ENCODE measurements at places on chromosomes 5 and 9.

DNA sequence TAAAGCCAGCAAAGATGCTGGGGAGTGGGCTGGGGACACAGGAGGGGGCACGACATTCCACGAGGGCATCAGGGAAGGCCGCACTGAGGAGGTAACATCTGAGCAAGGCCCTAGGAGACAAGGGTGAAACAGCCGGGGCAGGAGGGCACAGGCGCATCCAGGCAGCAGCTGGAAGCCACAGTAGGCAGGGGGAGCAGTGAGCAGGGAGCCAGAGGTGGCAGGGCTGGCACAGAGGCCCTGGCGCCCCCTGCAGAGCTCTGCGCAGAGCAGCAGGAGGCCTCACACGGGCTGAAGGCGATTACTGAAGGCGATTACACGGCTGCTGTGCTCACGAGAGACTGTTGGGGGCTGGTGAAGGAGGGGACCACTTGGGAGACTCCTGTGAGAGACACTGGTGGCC lies 15.4 kb downstream of the LMAN2 start:
- no peak for DNase-seq

GRCh38 chr9:34592895-34593601 lies 3.5 kb upstream of the CNTFR start:
- no peak for DNase-seq

DNA sequence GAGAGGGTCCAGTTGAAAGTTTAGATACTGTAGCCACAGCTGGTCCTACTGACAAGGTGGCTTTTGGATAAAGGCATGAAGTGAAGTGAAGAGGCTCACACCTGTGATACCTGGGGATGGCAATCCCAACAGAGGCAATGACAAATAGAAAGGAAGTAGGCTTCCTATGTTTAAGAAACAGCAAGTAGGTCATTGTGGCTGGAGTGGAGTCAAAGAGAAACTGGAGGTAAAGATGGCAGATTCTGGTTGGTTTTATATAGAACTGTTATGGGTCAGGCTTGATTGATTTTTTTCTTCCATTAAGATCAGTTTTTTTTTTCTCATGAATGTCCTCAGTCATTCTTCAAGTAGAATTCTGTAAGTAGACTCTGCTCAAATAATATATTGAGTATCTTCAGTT lies 79.5 kb downstream of the ANXA1 start:
- no peak for DNase-seq

- no peak for DNase-seq
Observed at GRCh38 chr5:6950250-6950649, 237.0 kb downstream of the TENT4A start.

DNA sequence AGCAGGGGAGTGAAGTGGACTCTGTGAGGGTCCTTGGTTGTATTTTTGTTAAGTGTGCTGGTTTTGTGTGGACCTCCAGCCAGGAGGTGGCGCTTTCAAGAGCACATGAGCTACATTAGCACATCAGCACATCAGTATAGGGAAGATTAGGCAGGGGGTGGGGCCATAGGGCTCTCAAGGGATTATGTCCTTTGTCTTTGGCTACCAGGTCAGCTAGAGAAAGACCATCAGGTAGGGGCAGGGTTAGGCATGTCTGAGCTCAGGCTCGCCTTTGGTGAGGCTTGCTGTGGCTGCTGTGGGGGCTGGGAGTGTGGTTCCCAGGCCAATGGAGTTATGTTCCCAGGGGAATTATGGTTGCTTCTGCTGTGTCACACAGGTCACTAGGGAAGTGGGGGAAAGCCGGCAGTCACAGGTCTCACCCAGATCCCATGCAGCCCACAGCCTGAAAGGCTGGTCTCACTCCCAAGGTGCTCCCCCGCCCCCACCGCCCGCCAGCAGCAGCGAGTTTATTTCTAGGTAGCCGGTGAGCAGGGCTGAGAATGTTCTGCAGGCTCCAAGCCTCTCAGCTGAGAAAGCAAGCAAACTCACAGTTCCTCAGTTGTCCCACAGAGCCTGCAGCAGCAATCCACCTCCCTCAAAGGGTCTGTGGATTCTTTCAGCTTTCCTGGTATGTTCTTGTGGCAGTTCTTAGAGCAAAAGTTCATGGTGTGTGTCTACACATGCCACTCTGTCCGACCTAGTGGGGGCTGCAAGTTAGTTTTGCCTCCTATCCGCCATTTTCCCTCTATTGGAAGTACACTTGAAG lies 13.7 kb downstream of the OR1J1 start:
- no peak for DNase-seq

DNA sequence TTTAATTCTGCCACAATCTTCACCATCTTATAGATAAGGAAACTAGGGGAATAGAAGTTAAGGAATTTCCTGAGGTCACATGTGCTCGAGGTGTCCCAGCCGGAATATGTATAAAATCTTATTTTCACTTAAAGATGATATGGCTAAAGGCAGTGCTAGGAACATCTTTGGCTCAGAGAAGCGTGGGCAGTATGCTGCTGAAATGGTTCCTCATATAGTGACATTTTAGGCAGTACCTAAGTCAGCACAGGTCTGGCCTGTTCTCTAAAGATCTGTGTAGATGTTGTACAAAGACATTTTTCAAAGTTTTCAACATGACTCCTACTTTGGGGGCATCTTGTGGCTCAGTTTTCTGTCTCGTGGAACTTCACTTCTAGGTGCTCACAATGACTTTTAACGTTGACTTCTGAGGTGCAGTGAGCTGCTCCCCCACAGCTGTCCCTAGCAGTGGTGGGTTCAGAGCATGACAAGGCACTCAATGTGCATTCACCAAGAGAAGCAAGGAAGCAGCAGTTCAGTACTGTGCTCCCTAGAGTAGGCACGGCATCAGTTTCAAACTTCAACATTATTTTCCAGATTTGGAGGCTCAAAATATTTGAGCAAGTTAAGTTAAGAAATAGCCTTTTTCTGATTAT lies 40.3 kb downstream of the TNFAIP8 start:
- DNase-seq: no peak

DNA sequence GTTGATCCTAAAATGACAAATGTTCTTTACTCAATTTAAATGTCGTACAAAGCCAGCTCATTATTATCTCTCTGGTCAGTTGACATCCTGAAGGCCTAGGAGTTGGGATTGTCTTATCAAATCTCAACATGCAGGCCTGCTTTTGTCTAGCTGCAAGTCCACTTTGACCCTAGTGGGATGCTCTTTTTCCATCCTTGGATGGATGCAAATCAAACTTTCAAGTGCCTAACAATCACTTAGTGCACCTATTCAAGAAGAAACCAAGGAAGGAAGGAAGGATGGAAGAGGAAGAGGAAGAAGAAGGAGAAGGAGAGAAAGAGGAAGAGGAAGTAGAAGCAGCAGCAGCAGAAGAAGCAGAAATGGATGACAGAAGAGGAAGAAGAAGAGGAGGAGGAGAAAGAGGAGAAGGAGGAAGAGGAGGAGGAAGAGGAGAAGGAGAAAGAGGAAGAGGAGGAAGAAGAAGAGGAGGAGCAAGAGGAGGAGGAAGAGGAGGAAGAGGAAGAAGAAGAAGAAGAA lies 109.6 kb downstream of the PIK3R1 start:
- no peak for DNase-seq

- no peak for DNase-seq
Observed at GRCh38 chr9:114318416-114318815, 4.5 kb upstream of the ORM1 start.

- DNase-seq: peak; percentile 7
Observed at GRCh38 chr5:72366324-72366976, 46.3 kb downstream of the PTCD2 start.

GRCh38 chr9:113370806-113371325 lies 5.9 kb downstream of the HDHD3 start:
- no peak for DNase-seq

DNA sequence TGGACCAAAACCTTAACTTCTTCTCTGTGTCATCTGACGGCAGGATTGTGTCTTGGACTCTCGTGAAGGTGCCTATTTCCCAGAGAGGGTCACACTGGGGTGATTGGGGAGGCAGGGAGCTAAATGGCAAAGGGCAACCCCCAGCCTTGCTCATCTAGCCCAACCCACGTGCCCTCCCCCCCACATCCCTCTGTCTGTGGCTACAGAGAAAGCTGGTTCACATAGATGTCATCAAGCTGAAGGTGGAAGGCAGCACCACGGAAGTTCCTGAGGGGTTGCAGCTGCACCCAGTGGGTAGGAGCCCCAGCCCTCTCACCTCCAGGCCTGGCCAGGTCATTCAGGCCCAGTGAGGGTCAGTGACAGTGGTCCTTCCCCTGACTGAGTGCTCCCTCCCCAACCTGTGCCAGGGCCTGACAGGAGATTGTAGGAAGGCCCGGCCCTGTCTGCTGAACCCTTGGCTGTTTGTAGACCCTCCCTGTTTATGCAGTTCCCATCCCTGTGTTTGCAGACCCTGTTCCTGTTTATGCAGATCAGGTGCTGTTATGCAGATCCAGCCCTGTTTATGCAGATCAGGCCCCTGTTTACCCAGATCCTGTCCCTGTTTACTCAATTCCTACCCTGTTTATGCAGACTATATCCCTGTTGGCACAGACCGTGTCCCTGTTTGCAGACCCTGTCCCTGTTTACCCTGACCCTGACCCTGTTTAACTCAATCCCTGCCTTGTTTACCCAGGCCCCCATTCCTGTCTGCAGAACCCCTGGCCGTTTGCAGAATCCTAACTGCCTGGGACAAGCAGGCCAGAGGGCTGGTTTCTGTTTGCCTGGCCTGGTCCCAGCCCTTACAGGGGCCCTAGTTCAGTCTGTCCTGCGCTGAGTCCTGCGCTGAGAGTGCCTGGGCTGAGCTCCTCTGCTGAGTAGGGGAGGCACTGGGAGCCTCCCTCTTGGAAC lies 10.4 kb downstream of the ENHO start:
- no peak for DNase-seq

- no peak for DNase-seq
Observed at GRCh38 chr5:10579536-10580521, 16.0 kb downstream of the ANKRD33B start.

GRCh38 chr5:55823151-55823796 lies 27.9 kb upstream of the IL31RA start:
- DNase-seq: no peak

DNA sequence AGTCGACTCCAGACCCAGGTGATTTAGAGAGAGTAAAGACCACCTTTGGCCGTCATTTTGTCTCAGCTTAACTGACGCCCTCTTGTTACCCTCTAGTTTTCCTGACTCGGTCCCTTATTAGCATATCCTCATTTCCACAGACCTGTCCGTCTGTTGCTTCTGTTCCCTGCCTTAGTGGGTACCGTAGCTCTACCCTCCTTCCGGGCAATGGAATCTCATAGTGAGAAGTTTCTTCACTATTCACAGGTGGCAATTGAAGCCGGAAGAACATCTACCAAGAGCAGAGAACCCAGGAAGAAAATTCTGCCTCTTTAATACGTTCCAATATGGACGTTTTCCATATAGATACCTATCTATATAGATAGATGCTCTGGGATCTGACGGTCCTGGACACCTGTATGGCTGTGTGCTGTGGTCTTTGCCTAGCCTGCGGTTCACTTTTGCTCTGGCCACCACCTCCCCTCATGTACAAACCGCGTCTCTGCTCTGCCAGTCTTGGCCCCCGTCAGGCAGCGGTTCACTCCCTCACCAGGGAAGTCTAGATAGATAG lies 652 bp upstream of the TMEM161B start:
- no peak for DNase-seq

Measured in stimulated activated CD4-positive, alpha-beta T cell treated with anti-CD3 and anti-CD28 coated beads, Interleukin-1b, Interleukin-23, amount 100 ng/mL, for 4 hours (primary cell).